AG20443 (cell line): ENCODE measurements at places on chromosomes 13 and 19.

GRCh38 chr13:24043590-24044350 is 116.8 kb upstream of the SPATA13 start:
- DNase-seq = peak; percentile 41

GRCh38 chr13:92900446-92900845 is 326.2 kb upstream of the GPC6 start:
- DNase-seq = no peak

DNA sequence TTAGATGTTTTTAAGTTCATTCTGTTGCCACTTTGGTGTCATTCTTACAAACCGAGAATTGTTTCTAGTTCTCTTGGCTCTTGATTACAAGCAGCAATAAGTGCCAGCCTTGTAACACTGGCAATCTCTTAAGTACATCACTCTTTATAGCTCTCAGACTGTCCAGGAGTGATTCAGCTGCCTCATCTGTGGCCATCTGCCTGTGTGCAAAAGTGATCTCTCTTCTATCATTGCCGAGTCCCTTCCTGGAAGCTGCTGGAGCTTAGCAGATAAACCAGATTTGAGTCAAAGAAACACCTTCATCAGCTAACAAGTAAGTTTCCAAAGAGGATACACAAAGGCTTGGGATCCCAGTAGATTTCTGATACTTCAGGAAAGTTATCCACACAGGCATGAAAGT is 23.2 kb downstream of the STOML3 start:
- DNase-seq = no peak

DNA sequence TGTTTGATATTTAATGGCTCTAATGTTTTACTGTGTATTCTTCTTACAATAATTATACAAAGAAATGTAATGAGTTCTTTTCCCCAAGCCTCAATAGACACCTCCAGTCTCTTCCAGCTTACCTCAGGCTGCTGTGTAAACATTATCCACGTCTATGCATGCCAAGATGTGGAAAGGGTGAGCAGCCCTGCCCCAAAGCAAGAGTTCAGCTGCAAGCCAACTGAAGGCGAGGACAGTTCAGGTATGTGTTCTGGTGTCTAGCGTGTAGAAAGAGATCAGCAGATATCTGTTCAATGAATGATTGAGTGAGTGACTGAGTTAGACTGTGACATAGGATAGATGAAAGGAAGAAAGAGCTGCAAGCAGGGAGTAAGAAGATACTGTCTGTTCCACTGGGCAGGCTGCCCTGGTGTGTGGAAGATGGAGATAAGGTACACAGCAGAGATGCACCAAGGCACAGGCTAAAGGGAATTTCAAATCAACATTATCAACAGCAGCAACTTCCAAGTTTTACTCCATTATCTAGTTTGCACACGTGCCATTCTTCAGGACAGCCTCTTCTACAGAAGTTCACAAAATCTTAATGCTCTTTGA is 66.0 kb downstream of the LATS2 start:
- DNase-seq = no peak

DNA sequence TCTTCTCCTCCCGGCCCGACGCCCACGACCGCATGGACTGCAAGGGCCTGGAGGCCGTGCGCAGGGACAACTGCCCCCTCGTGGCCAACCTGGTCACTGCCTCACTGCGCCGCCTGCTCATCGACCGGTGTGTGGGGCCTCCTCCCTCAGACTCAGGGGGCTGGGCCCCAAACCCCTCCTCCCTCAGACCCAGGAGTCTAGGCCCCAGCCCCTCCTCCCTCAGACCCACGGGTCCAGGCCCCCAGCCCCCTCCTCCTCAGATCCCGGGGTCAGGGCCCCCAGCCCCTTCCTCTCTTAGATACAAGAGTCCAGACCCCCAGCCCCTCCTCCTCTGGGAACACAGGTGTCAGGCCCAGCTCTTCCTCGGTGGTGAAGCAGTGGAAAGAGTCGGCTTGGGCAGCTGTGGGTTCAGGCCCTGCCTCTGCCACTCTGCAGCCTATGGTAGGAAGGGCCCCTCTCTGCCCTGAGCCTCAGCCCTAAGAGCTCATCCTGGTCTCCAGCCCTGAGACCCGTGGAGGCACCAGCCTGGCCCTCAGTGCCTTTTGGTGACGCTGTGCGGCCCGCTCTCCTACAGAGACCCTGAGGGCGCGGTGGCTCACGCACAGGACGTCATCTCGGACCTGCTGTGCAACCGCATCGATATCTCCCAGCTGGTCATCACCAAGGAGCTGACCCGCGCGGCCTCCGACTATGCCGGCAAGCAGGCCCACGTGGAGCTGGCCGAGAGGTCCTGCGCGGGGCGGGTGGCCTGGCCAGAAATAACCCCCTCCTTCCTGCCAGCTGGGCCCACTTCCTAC is 3.7 kb upstream of the SPIB start:
- DNase-seq = peak; percentile 92

DNA sequence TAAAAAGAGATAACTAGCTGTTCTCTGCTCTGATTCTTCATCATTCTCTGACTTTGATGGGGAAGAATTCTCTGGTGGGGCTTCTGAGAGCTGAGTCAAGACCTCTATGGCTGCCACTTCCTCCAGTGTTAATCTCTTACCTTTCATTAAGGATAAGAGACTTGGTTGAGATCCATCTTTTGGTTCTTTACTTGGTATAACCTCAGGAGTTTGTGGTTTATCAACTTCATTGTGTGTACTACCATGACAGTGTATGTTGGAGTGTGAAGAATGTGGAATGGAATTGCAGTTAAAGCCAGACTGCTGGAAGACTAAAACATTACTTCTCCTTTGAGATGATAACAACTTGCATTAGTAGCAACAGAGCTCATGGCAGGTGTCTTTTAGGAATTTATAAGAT is 222.0 kb downstream of the SLITRK5 start:
- no peak for DNase-seq

- DNase-seq = no peak
Observed at GRCh38 chr19:29260477-29261317, 47.7 kb upstream of the UQCRFS1 start.

DNA sequence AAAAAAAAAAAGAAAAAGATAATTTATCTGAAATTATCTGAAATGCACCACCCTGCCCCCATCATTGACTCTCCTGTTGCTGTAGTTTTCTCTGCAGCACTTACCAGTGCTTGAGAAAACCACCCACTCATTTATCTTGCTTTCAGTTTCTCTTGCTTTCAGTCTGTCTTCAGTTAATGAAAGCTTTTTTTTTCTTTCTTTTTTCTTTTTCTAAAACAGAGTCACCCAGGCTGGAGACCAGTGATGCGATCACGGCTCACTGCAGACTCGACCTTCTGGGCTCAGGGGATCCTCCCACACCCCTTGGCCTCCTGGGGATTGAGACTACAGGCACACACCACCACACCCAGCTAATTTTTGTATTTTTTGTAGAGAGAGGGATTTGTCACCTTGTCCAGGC is 4.3 kb upstream of the ACP5 start:
- DNase-seq = no peak

DNA sequence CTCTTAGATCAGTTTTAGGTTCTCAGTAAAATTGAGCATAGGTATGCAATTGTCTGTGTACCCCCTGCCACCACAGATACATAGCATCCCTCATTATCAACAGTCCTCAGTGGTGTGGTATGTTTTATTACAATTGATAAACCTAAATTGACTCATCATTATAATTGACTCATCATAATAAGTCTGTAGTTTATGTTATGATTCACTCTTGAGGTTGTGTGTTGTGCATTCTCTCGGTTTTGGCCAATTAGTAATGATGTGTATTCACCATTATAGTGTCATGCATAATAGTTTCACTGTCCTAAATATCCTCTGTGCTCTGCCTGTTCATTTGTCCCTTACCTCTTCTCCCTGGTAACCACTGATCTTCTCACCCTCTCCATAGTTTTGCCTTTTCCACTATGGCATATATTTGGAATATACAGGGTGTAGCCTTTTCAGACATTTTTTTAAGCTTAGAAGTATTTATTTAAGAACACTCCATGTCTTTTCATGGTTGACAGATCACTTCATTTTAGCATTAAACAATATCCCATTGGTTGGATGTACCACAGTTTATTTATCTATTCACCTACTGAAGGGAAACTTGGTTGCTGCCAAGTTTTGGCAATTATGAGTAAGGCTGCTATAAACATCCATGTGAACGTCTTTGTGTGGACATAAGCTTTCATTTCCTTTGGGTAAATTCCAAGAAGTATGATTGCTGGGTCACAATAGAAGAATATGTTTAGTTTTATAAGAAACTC is 1620.6 kb upstream of the MIR17HG start:
- no peak for DNase-seq

DNA sequence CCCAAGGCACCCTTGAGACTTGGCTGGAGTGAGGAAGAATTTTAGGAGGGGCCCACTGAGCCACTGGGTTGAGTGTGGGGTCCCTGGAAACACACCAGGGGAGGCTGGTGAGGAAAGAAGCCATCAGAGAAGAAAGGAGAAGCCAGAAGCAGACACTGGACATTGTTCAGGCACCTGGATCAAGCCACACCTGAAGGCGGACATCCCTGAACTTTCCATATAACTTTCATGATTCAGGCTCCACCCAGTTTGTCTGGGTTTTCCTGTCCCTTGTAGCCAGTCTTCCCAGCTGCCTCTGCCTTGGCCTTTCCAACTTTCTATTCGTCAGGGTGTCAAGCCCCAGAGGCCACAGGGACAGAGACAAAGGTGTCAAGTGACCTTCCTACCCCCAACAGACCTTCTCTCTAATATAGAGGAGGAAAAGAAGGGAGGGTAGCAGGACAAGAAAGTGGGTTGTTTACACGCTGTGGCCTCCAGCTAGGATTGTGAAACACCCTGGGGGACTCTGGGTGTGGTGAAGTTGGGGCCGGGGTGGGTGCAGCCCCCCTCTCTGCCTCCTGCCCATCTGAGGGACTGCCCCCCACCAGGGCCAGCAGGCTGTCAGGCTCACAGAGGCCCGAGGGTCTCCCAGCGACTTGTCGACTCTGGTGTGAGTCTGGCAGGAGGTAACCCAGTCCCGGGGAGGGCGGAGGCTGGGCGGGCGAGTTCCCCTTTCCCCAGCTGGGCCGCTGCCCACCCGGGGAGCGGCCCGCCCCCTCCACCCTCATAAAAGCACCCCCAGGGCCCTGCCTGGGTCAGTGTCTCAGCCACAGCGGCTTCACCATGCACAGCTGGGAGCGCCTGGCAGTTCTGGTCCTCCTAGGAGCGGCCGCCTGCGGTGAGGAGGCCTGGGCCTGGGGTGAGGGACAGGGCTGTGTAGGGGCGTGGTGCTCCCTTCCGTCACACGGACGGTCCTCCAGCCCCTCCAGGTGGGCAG is at the start of gene CFD:
CFD (plus strand) TSS at position 797 of the 976 bp plus-strand sequence; CDS start at position 823, 26 bp downstream.
- DNase-seq = peak; percentile 47

GRCh38 chr19:28823338-28823961 is 389.5 kb downstream of the UQCRFS1 start:
- no peak for DNase-seq

- DNase-seq = no peak
Observed at GRCh38 chr13:114146173-114146572, 13.8 kb upstream of the RASA3 start.

GRCh38 chr19:873084-873483 is 13.6 kb downstream of the CFD start:
- DNase-seq = peak; percentile 55

DNA sequence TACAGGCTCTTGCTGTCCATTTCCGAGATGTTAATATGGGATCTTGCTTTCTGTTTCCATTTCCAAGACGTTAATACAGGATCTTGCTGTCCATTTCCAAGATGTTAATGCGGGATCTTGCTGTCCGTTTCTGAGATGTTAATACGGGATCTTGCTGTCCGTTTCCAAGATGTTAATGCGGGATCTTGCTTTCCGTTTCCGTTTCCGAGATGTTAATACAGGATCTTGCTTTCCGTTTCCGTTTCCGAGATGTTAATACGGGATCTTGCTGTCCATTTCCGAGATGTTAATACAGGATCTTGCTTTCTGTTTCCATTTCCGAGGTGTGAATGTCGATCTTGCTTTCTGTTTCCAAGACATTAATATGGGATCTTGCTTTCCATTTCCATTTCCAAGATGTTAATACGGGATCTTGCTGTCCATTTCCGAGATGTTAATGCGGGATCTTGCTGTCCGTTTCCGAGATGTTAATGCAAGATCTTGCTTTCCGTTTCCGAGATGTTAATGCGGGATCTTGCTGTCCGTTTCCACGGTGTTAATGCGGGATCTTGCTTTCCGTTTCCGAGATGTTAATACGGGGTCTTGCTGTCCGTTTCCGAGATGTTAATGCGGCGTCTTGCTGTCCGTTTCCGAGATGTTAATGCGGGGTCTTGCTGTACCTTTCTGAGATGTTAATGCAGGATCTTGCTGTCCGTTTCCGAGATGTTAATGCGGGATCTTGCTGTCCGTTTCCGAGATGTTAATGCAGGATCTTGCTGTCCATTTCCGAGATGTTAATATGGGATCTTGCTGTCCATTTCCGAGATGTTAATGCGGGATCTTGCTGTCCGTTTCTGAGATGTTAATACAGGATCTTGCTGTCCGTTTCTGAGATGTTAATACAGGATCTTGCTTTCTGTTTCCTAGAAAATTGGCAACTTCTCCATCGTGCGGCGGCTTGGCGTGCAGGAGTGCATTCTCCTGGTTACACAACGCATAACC is 38.3 kb downstream of the PEX11G start:
- no peak for DNase-seq

- no peak for DNase-seq
Observed at GRCh38 chr13:73171271-73171682, 112.5 kb downstream of the KLF5 start.

DNA sequence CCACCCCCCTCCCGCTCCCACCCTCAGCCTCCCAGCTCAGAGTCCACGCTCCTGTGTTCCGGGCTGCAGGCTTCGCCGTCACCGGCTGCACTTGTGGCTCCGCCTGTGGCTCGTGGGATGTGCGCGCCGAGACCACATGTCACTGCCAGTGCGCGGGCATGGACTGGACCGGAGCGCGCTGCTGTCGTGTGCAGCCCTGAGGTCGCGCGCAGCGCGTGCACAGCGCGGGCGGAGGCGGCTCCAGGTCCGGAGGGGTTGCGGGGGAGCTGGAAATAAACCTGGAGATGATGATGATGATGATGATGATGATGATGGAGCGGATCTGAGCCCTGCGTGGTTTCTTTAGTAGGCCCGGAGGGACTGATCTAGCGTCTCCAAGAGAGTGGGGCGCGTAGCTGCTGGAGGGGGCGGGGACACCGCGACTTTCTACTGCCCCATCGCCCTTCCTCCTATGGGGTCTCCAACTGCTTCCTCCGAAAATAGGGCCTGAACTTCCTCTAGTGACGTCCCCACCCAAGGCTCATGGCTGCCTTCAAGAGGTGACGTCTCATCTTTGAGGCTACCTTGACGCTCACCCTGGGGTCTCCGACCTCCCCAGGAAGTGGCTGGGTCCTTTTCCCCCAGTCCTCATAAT is 1.4 kb downstream of the RETN start:
- no peak for DNase-seq

DNA sequence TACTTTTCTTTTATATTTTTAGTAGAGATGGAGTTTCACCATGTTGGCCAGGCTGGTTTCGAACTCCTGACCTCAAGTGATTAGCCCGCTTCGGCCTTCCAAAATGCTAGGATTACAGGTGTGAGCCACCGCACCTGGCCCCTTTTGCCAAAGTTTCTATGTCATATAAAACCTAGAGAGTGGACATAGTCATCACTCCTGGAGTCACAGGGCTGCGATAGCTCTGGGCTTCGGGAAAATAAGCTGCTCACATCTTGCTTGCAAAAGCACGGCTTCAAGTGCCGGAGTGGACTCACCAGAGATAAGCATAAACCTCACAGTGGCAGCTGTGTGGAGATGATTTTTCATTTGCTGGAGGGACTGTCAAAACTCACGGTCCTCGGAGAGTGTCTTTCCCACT is 171.2 kb downstream of the TEX29 start:
- no peak for DNase-seq

- DNase-seq = no peak
Observed at GRCh38 chr13:109780845-109781383, 5.5 kb downstream of the IRS2 start.
